NT2/D1 (cell line): ENCODE measurements at places on chromosomes 1 and 21.

- no peak for DNase-seq
Observed at GRCh38 chr1:9721606-9722377, 70.3 kb downstream of the PIK3CD start.

- no peak for DNase-seq
Observed at GRCh38 chr1:86913399-86913895, 479 bp downstream of the SELENOF start.

DNA sequence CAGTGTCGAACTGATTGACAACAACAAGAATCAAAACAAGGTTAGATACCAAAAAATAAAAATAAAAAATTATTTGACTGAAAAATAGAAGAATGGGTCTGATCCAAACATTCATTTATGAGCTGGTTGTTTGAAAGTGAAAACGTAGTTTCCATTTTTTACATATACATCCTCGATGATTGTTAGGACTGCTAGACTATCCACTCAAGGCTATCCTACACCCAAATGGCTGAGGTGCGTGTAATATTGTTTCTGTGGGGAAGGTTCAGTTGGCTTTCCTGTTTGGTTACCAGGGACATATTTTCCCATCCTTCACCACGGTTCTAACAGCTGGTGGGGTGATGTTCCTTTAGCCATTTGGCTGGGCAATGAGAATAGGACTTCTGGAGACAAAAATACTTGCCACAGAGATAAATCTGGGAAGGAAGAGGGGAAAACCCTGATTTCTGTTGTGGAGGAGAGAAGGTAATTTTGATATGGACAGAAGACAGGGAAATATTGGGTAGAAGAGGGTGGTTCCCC is 66.3 kb downstream of the MAP3K7CL start:
- DNase-seq: no peak

GRCh38 chr1:118947790-118948189 is 40.4 kb downstream of the TBX15 start:
- DNase-seq: no peak

DNA sequence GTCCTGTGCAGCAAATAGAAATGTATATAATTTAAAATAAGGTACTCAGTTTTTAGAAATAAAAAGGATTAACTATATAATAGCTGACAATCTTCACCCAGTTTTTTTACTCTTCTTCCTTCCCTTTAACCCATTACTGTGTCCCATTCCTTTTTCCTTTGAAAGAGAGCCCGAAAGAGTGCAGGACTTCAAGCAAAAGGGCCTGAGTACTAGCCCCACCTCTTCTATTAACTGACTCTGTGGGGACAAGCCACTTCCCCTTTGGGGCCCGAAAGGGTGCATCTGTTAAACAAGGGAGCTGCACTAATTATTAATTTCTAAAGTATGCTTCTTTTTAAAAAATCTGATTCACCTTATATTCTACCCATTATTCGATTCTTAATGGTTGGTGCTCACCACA is 3.3 kb downstream of the USP24 start:
- DNase-seq: no peak

GRCh38 chr1:71521655-71522264 is 440.9 kb upstream of the ZRANB2 start:
- DNase-seq: peak; percentile 43
